ENCODE measurements at places on chromosomes 1 and 21.

- no peak for ATAC-seq
Measured at GRCh38 chr1:229666585-229666984, 40.5 kb downstream of the URB2 start.

DNA sequence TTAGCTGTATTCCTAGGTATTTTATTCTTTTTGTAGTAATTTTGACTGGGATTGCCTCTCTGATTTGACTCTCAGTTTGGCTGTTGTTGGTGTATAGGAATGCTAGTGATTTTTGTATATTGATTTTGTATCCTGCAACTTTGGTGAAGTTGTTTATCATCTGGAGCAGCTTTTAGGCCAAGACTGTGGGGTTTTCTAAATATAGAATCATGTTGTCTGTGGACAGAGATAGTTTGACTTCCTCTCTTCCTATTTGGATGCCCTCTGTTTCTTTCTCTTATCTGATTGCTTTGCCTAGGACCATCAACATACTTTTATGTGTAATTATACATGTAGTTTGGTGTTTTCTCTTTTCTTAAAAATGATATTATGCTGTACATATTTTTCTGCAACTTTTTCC, 27.2 kb downstream of the CD46 start:
- no peak for ATAC-seq

DNA sequence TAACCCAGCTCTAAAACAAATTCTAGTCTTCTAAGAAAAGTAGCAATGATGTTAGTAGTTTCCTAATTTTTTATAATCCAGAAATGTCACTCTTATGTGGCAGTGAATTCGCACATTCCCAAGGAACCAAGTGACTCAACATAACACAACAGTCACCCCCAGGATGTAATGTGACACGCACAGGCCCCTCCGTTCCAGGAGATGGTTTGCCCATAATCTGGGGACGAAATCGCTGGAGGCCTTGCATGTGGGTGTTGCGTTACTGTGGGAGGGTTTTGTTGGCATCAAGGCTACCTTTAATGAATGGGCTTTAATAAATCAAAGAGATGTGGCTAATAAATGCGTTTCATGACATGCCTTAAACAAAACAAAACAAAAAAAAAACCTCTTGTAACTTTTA, 50.9 kb downstream of the EVA1C start:
- no peak for ATAC-seq

DNA sequence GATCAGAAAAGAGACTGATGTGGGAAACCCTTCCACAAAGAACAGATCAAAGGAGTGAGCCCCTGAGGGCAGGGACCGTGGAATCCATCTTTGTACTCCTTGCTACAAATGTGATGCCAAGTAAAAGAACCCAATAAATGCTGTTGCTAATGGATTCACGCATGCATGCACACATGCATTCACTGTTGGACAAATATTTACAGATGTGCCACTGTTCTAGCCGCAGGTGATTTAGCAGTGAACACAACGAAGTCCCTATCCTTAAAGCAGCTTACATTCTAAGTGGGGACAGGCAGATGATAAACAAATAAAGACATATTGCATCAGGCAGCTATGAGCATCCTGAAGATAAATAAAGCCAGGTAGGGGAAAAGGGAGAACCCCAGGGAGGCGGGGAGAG, 67.8 kb downstream of the ITPKB start:
- ATAC-seq, result no peak

GRCh38 chr1:1764876-1765470, 13.3 kb downstream of the NADK start:
- ATAC-seq, result no peak

GRCh38 chr21:17343055-17343454, 169.8 kb upstream of the CXADR start:
- ATAC-seq, result no peak

- no peak for ATAC-seq
Measured at GRCh38 chr1:55916481-55916880, 662.9 kb downstream of the PLPP3 start.

All from activated CD4-positive, CD25-positive, alpha-beta regulatory T cell treated with anti-CD3 and anti-CD28 coated beads, Interleukin-2, amount 50 U/mL, for 24 hours (primary cell).